ENCODE measurements at places on chromosomes 2 and 18. TPM values are rescaled to one million over a fixed set of nuclear protein-coding genes. Genes with fewer than 3 reads are reported as not detected.

The MAL gene
- total RNA-seq = 205 TPM

The STARD6 gene
- total RNA-seq = not detected

The MTCL1 gene
- total RNA-seq = 48.7 TPM

The CXCR1 gene
- not detected for total RNA-seq

The SNED1 gene
- total RNA-seq = 9.7 TPM

The IL18RAP gene
- total RNA-seq = 2.5 TPM

DNA sequence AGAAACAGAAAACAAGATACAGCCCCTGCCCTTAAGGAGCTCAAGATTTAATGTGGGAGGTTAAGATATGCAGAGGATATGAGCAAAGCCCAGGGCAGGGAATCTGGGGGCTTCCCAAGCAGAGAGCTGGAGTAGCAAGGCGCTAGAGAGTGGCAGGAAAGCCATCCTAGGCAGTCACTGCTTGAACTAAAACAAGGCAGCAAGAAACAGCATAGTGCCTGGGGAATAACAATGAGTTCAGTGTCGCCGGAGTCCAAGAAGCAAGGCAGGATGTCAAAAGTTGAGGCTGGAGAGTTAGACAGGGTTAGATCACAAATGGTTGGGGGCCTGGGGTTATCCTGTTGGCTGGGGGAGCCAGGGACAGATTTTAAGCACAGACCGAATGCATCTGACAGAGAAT, 24.6 kb downstream of the CDH2 start:
- no peak overlapping the region for H3K4me3 ChIP-seq
- H3K27me3 ChIP-seq = no peaks in the 10 kb centered on the region
- H3K27ac ChIP-seq = peak overlapping the region; percentile 15
- H3K4me1 ChIP-seq = peaks cover 41% of the 10 kb centered on the region

GRCh38 chr2:116719836-116720235, 1094.7 kb upstream of the DDX18 start:
- H3K4me1 ChIP-seq = no peaks in the 10 kb centered on the region
- no peak overlapping the region for H3K27ac ChIP-seq
- no peaks in the 10 kb centered on the region for H3K36me3 ChIP-seq
- H3K4me3 ChIP-seq = no peak overlapping the region
- no peak for DNase-seq

DNA sequence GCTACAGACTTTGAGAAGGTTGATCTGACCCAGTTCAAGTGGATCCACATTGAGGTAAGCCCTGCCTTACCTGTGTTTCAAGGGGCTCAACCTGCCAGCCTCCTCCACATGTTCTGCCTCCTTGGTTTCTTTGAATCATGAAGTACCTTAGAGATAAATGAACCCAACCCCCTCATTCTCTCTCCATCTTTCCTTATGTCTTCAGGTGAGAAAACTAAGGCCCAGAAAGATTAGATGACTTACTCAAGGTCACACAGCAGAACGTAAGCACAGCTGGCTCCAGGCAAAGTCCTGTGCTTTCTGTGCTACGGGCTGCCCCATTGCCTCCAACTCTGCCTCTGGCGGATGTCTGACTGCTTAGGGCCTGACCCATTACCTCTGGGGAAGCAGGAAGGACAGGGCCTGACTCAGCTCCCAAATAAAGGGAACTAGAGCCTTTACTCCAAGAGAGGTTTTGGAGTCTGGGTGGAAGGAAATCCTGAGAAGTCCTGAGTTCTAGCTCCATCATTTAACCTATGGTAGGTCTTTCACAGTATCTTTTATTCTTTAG, 10.3 kb downstream of the KHK start:
- no peak overlapping the region for H3K27ac ChIP-seq
- H3K4me3 ChIP-seq = no peak overlapping the region
- H3K27me3 ChIP-seq = peaks cover under 1% of the 10 kb centered on the region
- no peak for DNase-seq

- H3K27ac ChIP-seq = no peak overlapping the region
- peak overlapping the region; percentile 14 for H3K4me3 ChIP-seq
- H3K4me1 ChIP-seq = peaks cover 36% of the 10 kb centered on the region
- no peaks in the 10 kb centered on the region for H3K36me3 ChIP-seq
Observed at GRCh38 chr2:199589306-199589705, 131.6 kb upstream of the SATB2 start.

DNA sequence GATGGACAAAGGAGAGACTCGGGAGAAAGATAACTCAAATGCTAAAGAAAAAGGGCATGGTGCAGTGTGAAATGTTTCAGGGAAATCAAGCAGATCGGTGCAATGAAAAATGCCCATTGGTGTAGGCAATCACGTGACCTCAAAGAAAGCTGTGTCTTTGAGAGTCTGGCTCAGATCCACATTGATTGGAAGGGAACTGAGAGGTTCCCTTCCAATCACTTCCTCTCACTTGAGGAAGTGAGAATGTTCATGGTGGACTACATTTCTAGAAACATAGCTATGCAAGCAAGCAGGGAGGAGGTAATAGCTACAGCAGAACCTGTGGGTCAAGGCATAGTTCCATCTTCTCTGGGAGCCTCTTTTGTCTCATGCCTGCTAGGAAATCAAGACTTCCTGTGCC, 187.4 kb downstream of the LPIN1 start:
- DNase-seq = no peak
- peaks cover 4% of the 10 kb centered on the region for H3K36me3 ChIP-seq

- H3K27ac ChIP-seq = peak overlapping the region; percentile 0
- no peak overlapping the region for H3K4me3 ChIP-seq
- H3K27me3 ChIP-seq = no peaks in the 10 kb centered on the region
- peaks cover 51% of the 10 kb centered on the region for H3K4me1 ChIP-seq
- no peak for DNase-seq
- peaks cover 14% of the 10 kb centered on the region for H3K36me3 ChIP-seq
Observed at GRCh38 chr2:99478632-99479031, 11.2 kb downstream of the REV1 start.

DNA sequence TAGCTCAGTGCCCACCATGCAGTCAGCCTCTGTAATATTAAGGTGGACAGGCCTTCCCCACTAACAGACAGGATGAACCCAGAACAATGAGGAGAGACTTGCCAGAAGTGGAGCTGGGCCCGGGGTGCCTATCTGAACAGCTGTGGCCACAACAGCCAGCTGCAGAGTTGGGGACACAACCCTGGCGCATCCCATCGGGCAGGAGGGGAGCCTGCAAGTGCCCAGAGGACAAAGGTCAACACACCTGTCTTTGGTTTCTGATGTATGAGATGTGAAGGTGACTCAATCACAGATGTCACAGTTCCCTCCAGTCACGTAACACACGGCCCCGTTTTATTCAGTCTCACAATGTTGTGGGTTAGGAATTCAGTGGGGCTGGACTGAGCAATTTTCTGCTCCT, 48.2 kb upstream of the TAF1B start:
- no peak overlapping the region for H3K4me3 ChIP-seq
- DNase-seq = no peak
- H3K27me3 ChIP-seq = no peaks in the 10 kb centered on the region
- H3K27ac ChIP-seq = no peak overlapping the region
- no peaks in the 10 kb centered on the region for H3K36me3 ChIP-seq

- H3K4me3 ChIP-seq = no peak overlapping the region
- H3K4me1 ChIP-seq = peaks cover 4% of the 10 kb centered on the region
- peak overlapping the region; percentile 36 for H3K27ac ChIP-seq
- peaks cover 3% of the 10 kb centered on the region for H3K27me3 ChIP-seq
- no peaks in the 10 kb centered on the region for H3K36me3 ChIP-seq
Observed at GRCh38 chr2:190837420-190837819, 43.2 kb upstream of the GLS start.

DNA sequence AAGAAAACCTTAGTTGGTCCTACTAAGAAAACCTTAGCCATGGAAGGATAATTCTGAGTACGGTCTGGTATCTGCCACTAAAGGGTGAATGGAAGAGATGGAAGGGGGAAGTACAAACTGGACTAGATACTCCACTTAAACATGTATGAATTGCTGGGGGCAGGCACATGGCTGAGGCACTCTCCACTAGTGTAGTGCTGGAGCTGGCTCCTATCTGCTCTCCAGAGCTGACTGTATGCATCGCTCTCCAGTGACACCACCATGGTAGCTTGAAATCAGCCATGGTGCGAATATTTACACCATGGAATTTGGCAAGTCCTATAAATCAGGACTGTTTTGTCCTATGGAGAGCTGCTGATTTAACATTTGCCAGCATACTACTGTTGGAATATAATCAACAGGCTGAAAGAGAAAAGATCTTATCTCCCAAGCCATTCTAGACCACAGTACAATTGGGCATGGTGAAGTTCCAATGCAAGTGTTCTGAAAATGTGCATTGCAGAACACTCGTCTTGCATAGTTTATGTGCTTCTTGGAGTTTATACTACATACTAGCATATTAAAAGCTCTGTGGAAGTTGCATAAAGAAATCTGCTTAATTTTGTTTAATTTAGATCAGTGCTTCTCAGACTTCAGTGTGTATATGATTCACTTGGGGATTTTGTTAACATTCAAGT, 277.4 kb downstream of the TDRD15 start:
- H3K4me3 ChIP-seq = no peak overlapping the region
- peaks cover 5% of the 10 kb centered on the region for H3K4me1 ChIP-seq
- peaks cover 3% of the 10 kb centered on the region for H3K27me3 ChIP-seq

DNA sequence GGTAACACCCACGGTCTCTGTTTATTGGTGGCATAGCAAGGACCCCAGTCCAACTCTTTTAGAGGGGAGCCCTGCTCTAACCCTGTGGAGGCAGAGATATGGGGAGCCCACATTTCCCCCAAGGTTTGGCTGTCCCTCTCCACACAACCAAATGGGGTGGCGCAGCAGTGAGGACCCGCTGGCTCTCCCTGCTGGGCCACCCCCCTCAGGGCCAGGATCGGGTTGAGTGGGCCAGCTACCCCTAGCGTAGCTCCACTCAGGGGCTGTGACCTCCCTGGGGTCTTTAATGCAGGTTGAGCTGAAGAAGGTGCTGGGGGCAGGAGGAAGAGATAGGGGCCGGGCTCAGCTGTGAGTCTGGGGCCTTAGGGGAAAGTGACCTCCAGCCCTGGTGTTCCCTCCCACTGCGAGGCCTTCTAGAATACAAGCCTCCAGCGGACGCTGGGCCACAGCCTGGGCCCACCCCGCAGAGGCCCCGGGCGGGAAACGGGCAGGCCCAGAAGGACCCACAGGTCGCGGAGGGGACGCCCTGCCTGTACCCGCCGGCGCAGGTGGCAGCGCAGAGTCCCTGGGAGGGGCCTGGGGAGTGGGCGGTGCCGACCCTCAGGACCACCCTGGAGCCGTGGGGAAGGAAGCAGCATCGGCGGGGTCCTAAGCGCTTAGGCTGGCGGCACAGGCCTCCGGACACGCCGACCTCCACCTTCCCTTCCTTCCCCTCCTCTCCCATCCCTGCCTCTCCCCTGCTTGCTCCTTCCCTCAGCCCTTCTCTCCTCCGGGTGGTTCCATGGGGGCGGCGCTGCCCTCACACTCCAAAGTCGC, 9.6 kb downstream of the CROCC2 start:
- H3K4me3 ChIP-seq = no peak overlapping the region
- H3K36me3 ChIP-seq = no peaks in the 10 kb centered on the region
- H3K27me3 ChIP-seq = peaks cover 3% of the 10 kb centered on the region

DNA sequence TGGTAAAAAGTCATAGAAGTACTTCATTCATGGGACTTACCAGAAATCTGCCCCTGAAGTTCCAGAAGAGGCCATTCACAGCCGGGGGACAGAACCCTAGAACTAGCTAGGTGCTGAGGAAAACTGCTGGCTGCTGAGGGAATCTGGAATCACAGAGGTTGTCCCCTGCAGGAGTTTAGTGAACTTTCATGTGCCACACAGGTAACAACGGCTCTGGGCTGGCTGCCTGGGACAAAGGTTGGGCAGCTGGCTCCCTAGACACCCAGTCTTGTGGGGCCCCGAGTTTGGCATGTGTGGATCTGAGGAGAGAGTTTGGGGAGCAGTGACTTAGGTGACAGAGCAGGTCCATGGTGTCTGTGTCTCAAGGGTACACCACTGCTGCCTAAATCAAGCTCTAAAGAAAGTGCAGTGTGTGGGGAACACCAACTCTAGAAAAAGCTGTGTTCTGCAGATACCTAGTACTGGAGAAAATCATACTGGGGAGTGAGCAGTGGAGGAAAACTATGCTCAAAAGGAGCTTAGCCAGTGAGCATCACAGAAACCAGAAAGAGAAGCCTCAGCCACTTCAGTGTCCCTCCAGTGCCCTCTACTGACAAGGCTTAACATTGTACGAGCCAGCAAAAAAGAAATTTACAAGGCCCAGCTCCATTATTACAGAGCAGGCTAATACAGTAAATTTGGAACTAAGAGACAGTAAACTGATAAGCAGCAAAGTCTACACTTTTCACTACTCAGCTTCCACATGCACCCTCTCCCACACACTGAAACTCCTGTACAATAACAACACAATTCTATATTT, 15.2 kb downstream of the GALNT3 start:
- H3K4me3 ChIP-seq = no peak overlapping the region
- DNase-seq = no peak
- no peak overlapping the region for H3K27ac ChIP-seq
- H3K36me3 ChIP-seq = peaks cover 10% of the 10 kb centered on the region

GRCh38 chr18:68817584-68817983, 19.7 kb downstream of the CCDC102B start:
- no peaks in the 10 kb centered on the region for H3K27me3 ChIP-seq
- no peak for DNase-seq
- no peaks in the 10 kb centered on the region for H3K4me1 ChIP-seq
- H3K4me3 ChIP-seq = no peak overlapping the region
- no peaks in the 10 kb centered on the region for H3K36me3 ChIP-seq

Data from type B pancreatic cell (in vitro differentiated cells).